ENCODE measurements at places on chromosomes 12 and 14. TPM values are rescaled to one million over a fixed set of nuclear protein-coding genes. Genes with fewer than 3 reads are reported as not detected.

The PPM1H gene
- not detected for total RNA-seq

The FAM181A gene
- not detected for total RNA-seq

The ST8SIA1 gene
- total RNA-seq, result 0.17 TPM

The UTP20 gene
- total RNA-seq, result 41.8 TPM

The STON2 gene
- 0.44 TPM for total RNA-seq

The PSMD9 gene
- 63.9 TPM for total RNA-seq

The PIWIL1 gene
- not detected for total RNA-seq

The CISTR gene
- not detected for total RNA-seq

Data from activated T-helper 1 cell treated with anti-CD3 and anti-CD28 coated beads, Interleukin-12 subunit alpha, Interleukin-12 subunit beta, Interleukin-2, Interleukin-4 antibody, amounts not matched to agents 30 ng/mL and 10 ng/mL and 1 ng/mL, durations not matched to agents 14 hours and 24 hours and 36 hours (primary cell).